Activated CD8-positive, alpha-beta T cell treated with anti-CD3 and anti-CD28 coated beads, Interleukin-2, amount 10 ng/mL, durations not matched to agents 7 days and 5 days (primary cell): ENCODE measurements at places on chromosomes 11 and 22.
A peak's percentile ranks its signal among the peaks of the same experiment; 100 is the strongest.

DNA sequence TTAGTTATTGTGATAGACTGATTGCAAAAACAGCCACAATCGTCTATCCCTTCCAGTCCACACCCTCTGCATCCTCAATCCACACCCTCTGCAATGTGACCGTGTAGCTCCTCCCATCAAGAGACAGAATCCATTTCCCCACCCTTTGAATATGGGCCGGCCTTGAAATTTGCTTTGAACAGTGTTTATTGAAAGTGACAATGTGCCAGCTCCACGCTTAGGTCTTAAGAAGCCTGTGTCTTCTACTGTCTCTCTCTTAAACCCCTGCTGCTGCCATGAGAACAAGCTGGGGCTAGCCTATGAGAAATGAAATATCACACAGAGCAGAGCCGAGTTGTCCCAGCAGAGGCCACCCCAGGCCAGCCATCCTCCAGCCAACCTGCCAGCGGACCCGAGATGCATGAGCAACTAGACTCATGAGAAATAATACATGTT lies 22.3 kb upstream of the MICAL2 start:
- no peaks in the 10 kb centered on the region for H3K27me3 ChIP-seq
- peak; percentile 57 for DNase-seq
- peak overlapping the region; percentile 90 for H3K27ac ChIP-seq
- H3K4me1 ChIP-seq = peaks cover 79% of the 10 kb centered on the region

DNA sequence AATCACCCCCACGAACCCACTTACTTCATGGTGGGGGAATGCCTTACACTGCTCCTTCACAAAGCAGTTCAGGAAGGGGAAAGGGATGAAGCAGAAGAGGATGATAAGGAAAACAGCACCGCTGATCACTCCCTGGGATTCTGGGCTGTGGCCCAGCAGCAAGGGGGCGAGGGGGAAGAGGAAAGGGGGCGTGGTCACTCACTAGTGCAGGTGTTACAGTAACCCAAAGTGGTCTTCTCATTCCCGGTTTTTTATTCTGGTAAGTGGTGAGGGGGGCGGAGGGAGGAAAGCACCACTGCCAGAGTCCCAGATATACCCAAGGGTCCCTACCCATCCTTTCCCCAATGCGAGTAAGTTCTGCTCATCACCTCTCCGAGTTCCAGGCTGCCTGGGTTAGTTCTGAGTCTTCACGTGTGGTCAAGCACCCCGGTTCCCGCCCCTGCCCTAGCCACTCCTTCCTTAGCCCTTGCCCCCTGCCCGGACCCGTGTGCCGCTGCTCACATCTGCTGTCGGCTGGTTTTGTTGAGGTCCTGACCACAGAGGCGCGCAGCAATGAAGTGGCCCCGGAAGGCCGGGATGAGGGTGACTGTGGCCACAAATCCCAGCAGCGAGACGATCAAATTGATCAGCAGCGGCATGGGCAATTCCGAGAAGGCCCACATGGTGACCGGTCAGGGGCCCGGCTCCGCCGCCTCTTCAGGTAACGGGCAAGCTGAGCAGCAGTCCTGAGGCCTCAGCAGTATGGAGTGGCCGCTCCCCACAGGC lies 477 bp downstream of the DPAGT1 start:
- peak; percentile 48 for DNase-seq
- peaks cover 55% of the 10 kb centered on the region for H3K4me1 ChIP-seq
- peak overlapping the region; percentile 90 for H3K4me3 ChIP-seq
- H3K36me3 ChIP-seq = peaks cover 40% of the 10 kb centered on the region
- H3K27me3 ChIP-seq = no peaks in the 10 kb centered on the region

GRCh38 chr22:42412744-42413333 lies 19.4 kb downstream of the NFAM1 start:
- H3K4me3 ChIP-seq = no peak overlapping the region
- no peaks in the 10 kb centered on the region for H3K27me3 ChIP-seq
- DNase-seq = no peak
- H3K4me1 ChIP-seq = no peaks in the 10 kb centered on the region
- H3K36me3 ChIP-seq = no peaks in the 10 kb centered on the region

DNA sequence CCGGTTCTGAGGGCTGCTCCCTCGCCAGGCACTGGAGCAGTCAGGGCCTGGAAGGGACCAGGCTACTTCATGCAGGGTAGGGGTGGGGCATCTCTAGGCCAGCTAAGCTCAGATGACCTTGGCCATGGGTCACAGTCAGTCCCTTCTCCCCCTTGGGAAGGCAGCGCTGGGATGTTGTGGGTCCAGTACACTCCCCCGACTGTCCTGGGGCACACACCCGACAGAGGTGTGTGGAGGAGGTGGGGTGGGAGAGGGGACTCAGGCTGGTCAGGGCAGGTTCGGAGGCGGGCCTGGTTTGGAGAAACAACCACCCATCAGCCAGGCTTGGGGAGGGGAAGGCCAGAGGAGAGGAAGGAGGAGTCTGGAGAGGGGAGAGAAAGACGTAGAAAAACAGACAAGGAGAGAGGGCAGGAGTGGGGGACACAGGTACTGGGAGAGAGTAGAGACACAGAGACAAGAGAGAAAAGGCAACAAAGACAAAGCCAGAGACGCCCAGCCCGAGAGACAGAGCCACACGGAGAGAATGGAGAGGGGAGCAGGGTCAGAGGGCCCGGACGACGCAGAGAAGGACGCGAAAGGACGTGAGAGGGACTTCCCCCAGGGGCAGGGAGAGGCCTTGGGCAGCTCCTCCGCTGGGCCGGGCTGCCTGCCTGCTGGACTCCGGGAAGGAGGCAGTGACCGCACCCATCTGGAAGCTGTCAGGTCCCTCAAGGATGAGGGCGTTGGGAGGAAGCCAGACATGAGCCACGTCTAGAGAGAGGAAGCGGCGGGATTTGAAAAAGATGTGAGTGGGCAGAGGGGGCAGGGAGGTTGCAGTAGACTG lies 30.6 kb upstream of the TSKU start:
- H3K4me1 ChIP-seq = no peaks in the 10 kb centered on the region
- no peak overlapping the region for H3K27ac ChIP-seq
- peaks cover 7% of the 10 kb centered on the region for H3K27me3 ChIP-seq
- no peak for DNase-seq
- H3K4me3 ChIP-seq = no peak overlapping the region

GRCh38 chr11:9820260-9820659 lies 156.4 kb downstream of the SWAP70 start:
- no peaks in the 10 kb centered on the region for H3K27me3 ChIP-seq
- no peak overlapping the region for H3K27ac ChIP-seq
- H3K36me3 ChIP-seq = no peaks in the 10 kb centered on the region
- no peaks in the 10 kb centered on the region for H3K4me1 ChIP-seq

DNA sequence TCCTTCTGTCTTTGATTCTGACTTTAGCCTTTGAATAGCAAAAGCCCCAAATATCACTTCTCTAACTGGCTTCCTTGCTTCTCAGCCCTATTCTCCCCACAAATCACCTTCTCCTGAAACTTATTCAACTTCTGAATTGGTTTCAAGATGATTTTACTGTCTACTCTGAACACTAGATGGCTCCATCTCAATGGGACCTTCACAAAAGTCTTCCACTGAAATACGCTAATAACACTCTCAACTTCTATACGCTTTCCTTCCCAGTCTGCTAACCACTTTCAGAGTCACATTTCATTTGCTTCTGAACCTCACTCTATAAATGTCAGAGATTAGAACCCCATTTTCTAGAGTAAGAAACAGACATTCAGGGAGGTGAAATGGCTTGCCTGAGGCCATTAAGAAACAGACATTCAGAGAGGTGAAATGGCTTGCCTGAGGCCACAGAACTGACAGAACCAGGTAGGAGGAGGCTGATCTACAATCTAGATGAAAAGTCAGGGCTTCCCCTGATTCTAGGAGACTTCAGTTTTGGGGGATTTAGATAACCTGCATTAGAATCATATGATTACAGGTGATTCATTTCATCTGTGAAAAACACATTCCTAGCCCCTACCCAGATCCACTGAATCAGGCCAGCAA lies 20.6 kb downstream of the MORC2 start:
- peaks cover 62% of the 10 kb centered on the region for H3K36me3 ChIP-seq
- no peak overlapping the region for H3K27ac ChIP-seq
- H3K4me1 ChIP-seq = peaks cover 55% of the 10 kb centered on the region
- H3K27me3 ChIP-seq = no peaks in the 10 kb centered on the region
- no peak for DNase-seq

DNA sequence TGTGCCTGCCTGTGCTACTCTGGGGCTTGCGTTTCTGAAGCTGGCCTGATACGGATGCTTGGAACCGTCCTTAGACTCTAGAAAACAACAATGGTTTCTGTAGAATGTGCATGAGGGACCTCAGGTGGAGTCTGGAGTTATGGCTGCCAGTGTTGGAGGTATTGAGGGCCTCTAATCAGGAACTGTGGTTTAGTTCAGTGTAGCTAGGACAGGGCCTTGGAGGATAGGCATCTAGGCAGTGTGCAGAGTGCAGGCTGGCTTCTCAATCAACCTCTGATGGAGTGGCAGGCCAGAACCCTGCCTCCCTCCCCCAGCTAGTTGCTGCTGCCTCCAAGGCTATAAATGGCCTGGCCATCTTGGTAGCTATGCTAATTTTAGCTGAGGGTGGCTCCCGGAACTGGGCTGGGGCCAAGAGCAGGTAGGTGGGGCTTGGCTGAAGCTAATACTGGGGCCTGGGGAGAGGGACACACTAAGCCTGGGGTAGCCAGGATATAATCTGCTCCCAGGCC lies 4.0 kb downstream of the STIM1 start:
- H3K27me3 ChIP-seq = no peaks in the 10 kb centered on the region
- H3K4me1 ChIP-seq = peaks cover 67% of the 10 kb centered on the region
- DNase-seq = peak; percentile 59

DNA sequence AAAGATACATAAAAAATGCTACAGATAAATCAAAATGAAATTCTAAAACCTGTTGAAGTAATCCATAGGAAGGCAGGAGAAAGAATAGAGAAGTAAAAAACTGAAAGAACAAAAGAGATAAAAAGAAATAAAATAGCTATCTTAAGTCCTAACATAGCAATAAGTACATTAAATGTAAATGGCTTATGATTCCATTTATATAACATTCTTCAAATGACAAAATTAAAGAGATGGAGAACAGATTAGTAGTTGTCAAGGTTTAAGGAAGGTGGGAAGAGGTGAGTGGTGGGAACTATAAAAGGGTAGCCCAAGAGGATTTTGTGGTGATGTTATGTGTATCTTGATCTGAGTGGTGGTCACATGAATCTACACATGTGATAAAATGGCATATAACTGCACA lies 254.8 kb downstream of the FAM76B start:
- peaks cover 4% of the 10 kb centered on the region for H3K36me3 ChIP-seq
- H3K27me3 ChIP-seq = no peaks in the 10 kb centered on the region
- H3K4me3 ChIP-seq = no peak overlapping the region
- H3K4me1 ChIP-seq = no peaks in the 10 kb centered on the region

GRCh38 chr11:111541254-111542061 lies 938 bp downstream of the LAYN start:
- H3K4me1 ChIP-seq = peaks cover 64% of the 10 kb centered on the region
- H3K36me3 ChIP-seq = peaks cover 20% of the 10 kb centered on the region
- peak overlapping the region; percentile 50 for H3K27ac ChIP-seq
- peak overlapping the region; percentile 72 for H3K4me3 ChIP-seq
- peaks cover 10% of the 10 kb centered on the region for H3K27me3 ChIP-seq

GRCh38 chr11:69296890-69297786 lies 3.2 kb downstream of the MYEOV start:
- peaks cover 65% of the 10 kb centered on the region for H3K4me1 ChIP-seq
- DNase-seq = peak; percentile 90
- H3K36me3 ChIP-seq = peaks cover 1% of the 10 kb centered on the region
- no peaks in the 10 kb centered on the region for H3K27me3 ChIP-seq
- H3K4me3 ChIP-seq = peak overlapping the region; percentile 68

GRCh38 chr11:68890490-68891231 lies 13.0 kb downstream of the MRPL21 start:
- no peaks in the 10 kb centered on the region for H3K27me3 ChIP-seq
- H3K36me3 ChIP-seq = peaks cover 27% of the 10 kb centered on the region
- DNase-seq = no peak
- no peak overlapping the region for H3K27ac ChIP-seq

DNA sequence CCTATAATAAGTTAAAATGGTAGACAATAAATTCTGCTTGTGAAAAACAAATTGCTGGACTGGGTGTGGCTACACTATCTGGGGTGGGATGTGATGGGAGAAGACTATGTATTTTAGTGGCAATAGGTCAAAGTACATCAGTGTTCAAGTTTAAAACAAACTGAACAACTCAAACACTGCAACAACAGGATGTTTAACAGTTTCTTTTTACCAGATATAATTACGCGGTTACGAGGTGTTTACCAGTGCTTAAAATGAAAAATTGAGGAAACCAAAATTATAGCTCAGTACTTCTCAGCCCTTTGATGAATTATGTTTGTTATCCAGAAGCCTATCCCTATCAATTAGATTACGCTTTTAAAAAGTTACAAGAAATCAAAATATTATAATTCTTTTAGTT lies 3.2 kb downstream of the PRDM10 start:
- DNase-seq = no peak
- no peak overlapping the region for H3K4me3 ChIP-seq
- H3K27me3 ChIP-seq = no peaks in the 10 kb centered on the region

DNA sequence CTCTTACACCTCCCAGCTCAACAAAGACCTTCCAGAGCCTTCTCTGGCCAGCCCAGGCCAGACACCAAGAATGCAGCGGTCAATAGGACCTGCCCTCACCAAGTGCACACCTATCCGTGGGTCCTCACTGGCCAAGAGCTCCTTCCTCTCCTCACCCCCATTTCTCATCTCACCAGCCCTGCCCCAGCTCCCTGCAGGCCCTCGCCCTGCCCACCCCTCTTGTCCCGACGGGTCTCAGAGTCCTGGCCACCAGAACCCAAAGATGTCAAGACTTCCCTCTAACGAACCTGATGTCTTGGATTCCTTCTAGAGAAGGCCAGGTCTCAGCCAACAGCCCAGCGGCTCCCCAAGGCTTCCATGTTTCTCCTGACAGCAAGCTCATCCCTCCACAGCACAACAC lies 43.6 kb downstream of the IGF2 start:
- H3K27me3 ChIP-seq = peaks cover 7% of the 10 kb centered on the region
- H3K4me3 ChIP-seq = no peak overlapping the region
- no peak overlapping the region for H3K27ac ChIP-seq
- peaks cover 6% of the 10 kb centered on the region for H3K4me1 ChIP-seq

GRCh38 chr22:46652847-46653331 lies 32.7 kb downstream of the GRAMD4 start:
- peaks cover 29% of the 10 kb centered on the region for H3K4me1 ChIP-seq
- peak overlapping the region; percentile 28 for H3K27ac ChIP-seq
- no peaks in the 10 kb centered on the region for H3K27me3 ChIP-seq
- DNase-seq = no peak
- no peaks in the 10 kb centered on the region for H3K36me3 ChIP-seq

DNA sequence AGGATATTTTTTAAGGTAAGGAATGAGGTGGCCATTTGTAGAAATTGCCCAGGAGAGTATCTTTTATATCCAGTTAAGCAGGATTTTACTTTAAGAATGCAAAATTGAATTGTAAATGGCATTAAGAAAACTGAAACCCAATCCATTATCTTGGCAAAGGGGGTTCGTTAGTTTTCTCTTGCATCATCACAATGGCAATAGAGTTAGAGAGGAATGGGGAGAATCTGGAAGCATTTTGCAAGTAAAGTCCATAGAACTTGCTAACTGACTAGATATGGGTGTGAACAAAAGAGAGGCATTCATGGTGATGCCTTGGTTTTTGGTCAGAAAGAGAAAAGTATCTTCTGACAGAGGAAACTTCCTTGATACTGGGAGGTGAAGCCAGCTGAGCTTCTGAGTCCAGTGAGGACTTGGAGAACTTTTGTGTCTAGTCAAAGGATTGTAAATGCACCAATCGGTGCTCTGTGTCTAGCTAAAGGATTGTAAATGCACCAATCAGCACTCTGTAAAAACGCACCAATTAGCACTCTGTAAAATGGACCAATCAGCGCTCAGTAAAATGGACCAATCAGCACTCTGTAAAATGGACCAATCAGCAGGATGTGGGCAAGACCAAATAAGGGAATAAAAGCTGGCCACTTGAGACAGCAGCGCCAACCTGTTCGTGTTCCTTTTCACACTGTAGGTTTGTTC lies 3.6 kb upstream of the CCDC117 start:
- DNase-seq = no peak
- H3K36me3 ChIP-seq = peaks cover 6% of the 10 kb centered on the region
- H3K27me3 ChIP-seq = peaks cover 7% of the 10 kb centered on the region
- peaks cover 8% of the 10 kb centered on the region for H3K4me1 ChIP-seq
